ENCODE measurements at places on chromosomes 7 and 10.
A peak's percentile ranks its signal among the peaks of the same experiment; 100 is the strongest.

DNA sequence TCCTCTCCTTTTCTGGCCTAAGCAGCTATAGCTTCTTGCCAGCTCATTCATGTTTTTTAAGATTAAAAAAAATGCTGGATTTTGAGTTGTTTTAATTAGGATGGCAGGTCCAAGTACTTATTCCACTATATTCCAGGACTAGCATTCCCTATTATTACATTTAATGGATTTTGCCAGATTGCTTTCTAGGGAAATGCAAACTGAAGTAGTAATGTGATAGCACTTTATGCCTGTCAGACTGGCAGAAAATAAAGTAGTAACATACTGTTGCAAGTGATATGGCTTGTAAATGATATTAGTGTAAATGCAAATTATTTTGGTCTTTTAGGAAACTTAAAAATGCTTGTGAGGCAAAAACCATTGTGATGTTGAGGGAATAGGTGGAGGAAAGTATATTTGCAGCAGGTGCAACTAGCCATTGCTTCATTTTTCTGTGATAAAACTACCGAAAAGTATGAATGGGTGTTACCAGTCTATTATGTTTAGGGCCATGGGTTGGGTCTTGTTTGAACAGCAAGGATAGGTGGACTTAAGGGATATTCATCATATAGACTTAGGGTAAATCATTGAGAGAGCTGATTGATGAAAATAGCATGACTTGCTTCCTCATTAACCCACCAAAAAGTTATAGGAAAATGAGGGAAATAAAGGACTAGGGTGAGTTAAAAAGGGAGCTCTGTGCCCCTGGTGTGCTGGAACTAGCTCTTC, 19.9 kb downstream of the ZNRF2 start:
- no peak for DNase-seq

DNA sequence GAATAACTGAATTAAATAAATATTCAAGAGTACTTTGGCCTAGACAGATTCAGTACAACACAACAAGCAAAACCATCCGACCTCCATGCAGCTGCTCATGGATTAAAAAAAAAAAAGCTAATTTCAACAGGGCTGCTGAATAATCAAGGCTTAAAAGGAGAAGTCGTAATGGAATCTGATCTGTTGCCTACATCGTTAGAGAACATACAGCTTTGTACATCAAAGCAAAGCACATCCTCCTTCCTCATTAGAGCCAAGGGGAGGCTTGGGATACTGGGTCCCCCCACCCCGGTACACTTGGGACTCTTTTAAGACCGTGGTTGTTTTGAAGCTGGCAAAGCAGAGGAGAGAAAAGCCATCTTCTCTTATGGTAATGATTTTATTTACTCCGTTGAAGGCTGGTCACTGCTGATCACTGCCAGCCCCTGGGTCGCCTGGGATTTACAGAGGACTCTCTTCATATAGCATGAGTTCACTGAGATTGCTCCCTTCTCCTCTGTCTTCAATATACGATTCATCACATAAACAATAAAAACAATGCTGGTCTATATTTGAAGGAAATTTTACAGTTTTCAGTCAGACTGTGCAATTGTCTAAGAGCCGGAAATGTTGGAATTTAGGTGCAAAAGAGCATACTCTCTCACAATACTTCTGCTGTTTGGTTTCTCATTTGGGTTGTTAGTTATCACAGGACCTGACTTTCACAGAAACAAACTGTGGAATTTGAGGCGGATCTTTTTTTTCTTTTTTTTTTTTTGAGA, 148.8 kb downstream of the FAM107B start:
- DNase-seq: no peak

- no peak for DNase-seq
Observed at GRCh38 chr7:95897557-95898251, 125.3 kb downstream of the DYNC1I1 start.

DNA sequence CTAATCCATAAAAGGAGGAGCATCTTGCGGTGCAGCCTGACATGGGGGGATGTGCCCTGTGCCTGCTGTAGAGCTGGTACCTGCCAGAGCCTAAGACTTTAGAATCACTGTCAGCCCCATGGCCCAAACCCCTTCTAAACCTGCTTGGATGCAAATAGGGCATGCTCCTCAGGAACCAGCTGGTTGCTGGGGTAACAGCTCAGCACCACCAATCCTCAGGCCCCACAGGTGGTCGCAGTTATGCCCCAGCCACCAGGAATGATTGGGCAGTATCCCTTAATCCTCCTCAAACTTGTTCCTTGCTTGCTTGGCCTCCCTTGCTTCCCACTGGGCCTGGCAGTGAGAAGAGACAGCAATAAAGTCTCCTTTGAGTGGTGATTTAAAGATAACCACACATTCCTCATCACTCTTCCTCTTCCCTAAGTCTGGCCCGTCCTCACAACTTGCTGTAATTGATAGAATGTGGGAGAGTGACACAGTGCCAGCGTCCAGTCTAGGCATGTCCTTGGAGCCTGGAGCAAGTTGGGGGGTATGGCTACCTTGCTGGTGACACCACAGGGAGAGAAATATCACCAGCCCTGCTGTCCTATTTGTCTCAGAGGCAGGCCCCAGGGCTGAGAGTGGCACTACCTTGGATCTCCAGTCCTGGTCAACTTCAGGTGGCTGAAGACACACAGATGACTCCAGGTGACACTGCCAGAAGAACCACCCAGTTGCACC, 43.0 kb downstream of the VSTM4 start:
- no peak for DNase-seq

DNA sequence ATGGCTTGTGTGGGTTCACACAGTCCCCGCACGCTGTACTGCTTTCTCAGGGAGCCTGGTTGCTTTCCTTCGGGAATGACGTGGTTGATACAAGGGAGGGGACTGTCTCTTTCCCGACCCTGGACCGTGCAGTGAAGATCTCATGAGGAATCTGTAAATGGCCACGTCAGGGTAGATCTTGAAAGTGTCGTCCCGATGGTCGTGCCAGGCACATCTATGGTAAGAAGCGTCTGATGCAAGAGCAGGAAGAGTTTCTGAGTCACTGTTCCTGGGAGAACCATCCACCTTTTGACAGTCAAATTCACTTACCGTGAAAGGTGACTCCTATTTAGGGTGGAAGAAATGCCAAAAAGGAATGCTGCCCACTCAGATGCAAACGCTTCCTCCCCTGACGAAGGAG, 500.4 kb downstream of the PTPRN2 start:
- DNase-seq: no peak

- no peak for DNase-seq
Observed at GRCh38 chr7:48299580-48300169, 128.4 kb downstream of the ABCA13 start.

DNA sequence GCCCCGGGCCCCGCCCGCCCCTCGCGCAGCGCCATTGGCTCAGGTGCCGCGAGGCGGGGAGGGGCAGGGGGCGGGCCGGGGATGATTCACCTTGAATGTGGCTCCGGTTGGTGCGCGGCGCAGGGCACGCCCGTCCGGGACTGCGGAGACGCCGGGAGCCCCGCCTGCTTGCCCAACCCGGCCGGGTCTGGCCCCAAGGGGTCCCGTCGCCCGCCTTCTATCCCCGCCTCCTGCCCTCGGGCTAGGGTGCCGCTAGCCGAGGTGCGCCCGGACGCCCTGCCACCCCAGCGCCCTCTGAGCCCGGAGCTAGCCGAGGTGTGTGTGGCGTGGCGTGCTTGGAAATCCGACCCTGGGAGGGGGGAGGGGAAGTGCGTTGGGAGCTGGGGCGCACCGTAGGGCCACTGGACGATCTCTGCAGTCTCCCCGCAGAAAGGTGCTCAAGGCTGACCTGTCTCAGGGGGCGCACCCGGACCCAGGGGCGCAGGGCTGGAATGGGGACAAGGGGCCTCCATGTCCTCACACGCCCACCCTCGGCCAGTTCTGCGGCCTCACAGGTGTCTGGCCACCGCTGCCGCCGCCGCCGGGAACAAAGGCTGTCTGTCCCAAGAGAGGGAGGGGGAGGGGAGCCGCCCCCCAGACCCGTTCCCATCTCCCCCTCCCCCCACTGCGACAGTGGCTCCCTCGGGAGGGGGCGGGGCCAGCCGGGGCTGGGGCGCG, 168.9 kb downstream of the NRF1 start:
- no peak for DNase-seq

DNA sequence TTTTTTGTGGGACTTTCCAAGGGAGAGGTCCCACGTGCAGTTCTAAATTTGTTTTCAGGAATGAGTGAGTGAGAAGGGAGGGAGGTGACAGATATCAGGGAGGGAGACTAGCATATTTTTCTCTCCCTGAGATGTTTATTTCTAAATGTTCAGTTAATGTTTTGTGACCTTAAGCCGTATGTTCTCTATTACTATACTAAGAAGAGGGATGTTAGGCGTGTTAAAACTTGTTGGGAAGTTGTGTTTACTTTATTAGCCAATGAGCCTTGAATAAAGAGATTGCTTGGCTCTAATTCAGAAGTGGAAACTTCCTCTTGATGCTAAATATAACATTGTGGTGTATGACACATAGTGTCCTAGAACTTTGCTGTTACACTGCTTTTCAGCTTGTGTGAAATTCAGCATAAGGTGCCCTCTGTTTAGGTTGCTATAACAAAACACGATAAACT, 37.3 kb downstream of the DNAH11 start:
- no peak for DNase-seq

DNA sequence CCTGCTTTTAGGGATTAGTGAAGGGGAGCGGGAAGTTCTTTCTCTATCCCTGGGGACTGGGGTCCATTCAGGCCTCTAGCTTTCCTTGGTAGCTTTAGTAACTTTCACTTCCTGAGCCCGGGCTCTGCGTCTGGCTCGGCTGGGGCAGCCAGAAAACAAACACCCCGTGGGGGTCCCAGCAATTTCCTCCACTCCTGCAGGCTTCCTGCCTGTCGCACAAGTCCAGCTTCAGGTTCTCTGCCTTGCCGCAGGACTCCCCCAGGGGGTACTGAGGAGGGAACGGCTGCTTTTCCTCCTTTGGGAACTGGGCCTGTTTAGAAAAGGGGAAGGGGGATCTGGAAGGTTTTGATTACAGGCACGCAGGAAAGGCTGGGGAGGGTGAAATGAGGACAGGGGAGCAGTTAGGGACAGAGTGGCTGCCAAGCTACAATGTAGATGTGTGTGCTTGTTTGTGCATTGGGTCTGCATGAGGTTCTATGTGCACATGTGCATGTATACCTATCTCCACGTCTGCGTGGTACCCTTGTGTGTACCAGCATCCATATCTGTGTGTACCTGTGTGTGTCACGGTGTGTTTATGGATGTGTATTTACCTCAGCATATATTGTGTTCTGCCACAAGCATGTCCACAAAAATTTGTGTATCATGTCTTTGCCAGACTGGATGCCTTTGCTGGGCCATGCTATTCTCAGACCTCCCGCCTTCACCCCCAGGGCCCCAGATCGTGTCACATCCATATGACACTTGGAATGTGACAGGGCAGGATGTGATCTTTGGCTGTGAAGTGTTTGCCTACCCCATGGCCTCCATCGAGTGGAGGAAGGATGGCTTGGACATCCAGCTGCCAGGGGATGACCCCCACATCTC, 2.0 kb downstream of the KAZALD1 start:
- DNase-seq: no peak

DNA sequence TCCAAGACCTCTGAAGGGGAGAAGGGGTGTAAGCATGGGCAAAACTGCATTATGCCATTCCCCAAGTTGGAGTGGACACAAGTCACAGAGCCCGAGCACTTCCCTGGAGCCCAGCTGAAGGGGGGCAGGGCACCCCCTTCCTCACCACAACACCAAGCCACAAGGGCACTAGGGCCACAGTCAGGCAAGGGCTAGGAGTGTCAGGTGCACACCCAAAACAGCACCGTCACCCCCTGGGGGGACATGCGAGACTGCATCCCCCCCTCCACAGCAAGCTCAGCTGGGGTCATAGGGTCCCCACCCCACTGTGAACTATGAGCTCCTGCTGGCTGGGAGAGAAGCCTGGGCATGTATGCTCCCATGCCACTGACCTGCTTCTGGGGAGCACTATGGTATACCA, 143.9 kb downstream of the GRID1 start:
- no peak for DNase-seq

DNA sequence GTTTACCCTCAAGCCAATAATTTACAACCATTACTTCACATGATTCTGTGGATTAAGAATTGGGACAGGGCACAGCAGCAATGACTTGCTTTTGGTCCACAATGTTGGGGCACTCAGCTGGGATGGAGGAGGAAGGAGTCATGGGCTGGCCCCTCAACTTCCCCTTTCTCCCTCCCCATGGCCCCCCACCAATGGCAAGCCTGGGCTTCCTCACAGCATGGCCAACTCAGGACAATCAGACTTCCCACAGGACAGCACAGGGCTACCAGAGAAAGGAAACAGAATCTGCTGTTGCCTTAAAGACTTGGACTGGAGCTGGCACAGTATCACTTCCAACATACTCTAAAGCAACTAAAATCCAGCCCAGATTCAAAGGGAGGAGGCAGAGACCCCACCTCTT, 160.7 kb downstream of the PTPN20 start:
- DNase-seq: no peak

DNA sequence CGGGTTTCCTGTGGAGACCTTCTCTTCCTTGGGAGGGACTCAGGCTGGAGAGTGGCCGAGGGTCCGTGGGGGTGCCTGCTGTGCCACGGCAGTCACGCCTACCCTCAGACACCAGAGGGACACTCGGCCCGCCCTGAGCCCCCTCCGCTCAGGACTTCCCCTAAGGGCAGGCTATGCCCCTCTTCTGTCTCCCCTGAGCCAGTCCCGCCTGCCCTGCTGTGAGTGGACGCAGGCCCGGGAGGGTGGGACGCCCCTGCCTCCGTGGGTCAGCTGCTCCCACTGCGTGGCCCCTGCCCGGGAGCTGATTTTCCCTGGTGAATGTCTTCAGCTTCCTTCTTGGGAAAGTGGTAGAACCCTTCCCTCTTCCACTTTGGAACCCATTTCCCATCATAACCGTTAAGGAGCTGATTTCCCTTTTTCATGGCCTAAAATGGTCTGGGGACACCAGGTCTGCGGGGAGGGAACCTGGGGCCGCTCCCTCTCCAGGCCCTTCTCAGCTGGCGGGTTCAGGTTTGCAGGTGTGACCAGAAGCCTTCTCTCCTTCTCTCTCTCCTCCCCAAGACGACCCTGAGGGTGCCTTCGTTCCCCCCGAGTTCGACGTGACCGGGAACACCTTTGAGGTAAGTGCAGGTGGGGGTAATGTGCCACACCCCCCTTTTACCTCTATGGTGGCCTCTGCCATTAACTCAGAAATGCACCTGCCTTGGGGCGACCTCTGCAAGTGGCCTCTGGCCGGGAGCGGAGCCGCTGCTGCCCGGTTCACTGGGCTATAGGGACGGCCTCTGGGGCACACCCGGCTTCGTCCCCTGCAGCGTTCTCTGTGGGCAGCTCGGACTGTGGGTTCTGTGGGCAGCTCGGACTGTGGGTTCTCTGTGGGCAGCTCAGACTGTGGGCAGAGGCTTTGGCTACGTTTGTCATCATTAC, 7.9 kb downstream of the KNDC1 start:
- no peak for DNase-seq

- DNase-seq: peak; percentile 72
Observed at GRCh38 chr10:124521429-124521871, 59.8 kb downstream of the LHPP start.

- DNase-seq: no peak
Observed at GRCh38 chr7:104963991-104964385, 50.0 kb upstream of the KMT2E start.

All from dorsolateral prefrontal cortex (tissue), 122 donors.